ENCODE measurements at places on chromosomes 4 and X.

- DNase-seq: no peak
Observed at GRCh38 chrX:74371425-74372222, 49.7 kb upstream of the SLC16A2 start.

GRCh38 chr4:15855804-15856475 lies 77.8 kb downstream of the CD38 start:
- no peak for DNase-seq

DNA sequence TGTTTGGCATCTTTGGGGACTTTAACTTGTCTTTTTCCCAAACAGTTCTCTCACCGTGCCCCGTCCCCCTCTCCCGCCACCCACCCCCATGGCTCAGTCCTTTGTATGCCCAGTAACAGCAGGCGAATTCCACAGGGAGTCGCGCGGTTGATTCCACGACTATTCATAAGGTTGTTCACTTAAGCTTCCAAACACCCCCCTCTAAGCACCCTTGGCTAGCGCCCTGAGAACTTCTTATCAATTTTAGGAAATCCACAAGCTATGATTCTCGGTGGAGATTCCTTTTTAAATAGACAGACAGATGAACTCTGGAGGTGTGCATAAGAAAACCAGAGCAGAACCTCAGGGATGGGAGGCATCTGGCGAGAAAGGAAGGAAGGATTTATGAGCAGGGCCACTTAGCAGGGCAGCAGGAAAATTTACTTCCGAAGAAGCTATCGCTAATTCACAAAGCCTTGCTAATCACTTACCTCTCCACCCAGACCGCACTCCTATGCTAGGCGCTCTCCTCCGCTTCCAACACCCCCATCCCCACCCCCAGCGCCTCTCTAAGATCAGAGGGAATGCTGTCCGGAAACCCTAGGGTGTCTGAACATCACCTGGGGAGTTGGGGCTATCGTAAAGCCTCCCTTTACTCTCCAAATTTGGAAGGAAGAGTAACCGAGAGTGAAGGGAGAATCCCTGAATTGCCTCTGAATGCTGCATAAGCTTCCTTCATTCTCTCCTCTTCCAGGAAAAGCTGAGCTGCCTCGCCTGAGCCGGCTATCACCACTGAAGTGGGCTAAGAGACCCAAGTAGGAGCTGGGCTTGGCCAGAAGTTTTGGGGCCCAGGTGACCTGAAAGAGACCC lies 1.7 kb downstream of the UNC5C start:
- DNase-seq: peak; percentile 5

DNA sequence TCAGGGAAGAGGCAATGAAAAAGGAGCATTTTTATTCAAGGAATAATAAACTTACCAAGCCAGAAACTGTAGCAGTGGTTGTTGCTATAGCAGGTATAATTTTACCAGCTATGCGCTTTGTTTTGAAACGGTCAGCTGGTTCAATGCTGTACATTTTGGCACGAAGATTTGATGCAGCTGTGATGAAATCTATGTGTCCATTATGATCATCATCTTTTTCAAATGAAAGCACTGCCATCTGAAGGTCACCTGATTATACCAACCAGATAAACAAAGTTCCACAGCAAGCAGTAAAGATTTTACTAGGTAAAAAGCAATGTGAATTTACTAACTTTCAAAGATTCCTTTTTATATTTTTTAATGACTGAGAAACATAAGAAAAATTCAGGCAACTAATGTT lies 66.4 kb downstream of the STAP1 start:
- DNase-seq: no peak

DNA sequence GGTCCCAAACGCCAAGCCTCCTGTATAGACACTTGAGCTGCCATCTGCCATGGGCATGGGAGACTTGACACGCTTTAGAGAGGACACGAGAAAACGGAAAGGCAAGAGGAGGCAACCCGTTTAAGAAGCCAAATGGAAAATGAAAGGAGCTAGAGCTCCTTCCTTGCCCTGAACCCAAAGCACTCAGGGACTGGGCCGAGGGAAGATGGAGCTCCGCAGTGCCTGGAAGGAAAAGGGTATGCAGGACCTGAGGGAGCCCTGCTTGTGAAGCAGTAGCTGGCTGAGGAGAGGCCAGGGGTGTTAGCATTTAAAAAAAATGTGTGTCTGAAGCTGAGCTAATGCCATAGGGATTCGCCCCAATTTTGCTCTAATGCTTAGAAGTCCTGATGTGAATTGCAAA lies 15.1 kb downstream of the MCF2 start:
- no peak for DNase-seq

GRCh38 chrX:118751950-118752783 lies 24.8 kb downstream of the IL13RA1 start:
- DNase-seq: peak; percentile 49

- DNase-seq: peak; percentile 80
Observed at GRCh38 chrX:45824471-45824870, 623.8 kb upstream of the DIPK2B start.

- DNase-seq: no peak
Observed at GRCh38 chr4:149328161-149328560, 487.5 kb downstream of the IQCM start.

- DNase-seq: no peak
Observed at GRCh38 chr4:79446145-79446544, 38.1 kb upstream of the GK2 start.

DNA sequence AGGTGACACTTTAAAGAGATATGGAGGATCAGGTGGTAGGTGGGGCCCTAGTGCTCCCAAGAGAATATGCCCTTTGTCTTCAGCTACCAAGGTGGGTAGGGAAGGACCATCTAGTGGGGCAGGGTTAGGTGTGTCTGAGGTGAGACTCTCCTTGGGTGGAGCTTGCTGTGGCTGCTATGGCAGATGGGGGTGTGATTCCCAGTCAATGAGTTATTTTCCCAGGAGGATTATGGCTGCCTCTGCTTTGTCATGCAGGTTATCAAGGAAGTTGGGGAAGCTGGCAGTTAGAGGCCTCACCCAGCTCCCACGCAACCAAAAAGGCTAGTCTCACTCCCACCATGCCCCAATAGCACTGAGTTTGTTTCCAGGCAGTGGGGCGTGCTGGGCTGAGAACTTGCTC lies 18.0 kb upstream of the SPIN2A start:
- DNase-seq: no peak

GRCh38 chr4:36111172-36111571 lies 133.1 kb downstream of the ARAP2 start:
- no peak for DNase-seq

DNA sequence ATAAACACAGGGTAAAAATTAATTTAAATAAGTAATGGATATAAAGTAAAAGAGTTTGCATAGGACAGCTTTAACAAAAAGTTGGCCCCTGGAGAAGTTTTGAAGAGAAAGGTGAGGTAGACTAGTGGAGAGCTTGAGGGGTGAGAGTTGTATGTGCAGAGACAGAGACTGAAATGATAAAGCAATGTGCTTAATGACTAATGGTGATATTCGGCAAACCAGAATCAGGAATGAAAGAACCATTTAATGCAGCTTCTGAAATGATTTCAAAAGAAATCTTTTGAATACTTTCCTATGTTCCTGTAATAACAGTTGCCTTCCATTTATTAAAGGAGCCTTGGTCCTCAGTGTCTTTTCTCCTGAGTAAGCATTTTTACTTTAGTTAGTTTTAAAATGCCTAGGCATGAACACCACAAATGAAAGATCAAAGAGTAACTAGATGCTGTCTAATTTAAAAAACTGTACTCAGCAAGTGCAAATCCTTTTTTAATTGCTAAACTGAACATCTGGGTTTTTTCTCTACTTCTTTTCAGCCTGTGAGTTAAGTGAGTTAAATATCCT lies 28.5 kb downstream of the CAMK2D start:
- no peak for DNase-seq

GRCh38 chrX:76862509-76862908 lies 435.0 kb downstream of the MAGEE1 start:
- DNase-seq: no peak

- no peak for DNase-seq
Observed at GRCh38 chr4:150264595-150265161, 186.4 kb downstream of the DCLK2 start.

- DNase-seq: peak; percentile 22
Observed at GRCh38 chrX:47093248-47093647, 15.0 kb downstream of the RGN start.

DNA sequence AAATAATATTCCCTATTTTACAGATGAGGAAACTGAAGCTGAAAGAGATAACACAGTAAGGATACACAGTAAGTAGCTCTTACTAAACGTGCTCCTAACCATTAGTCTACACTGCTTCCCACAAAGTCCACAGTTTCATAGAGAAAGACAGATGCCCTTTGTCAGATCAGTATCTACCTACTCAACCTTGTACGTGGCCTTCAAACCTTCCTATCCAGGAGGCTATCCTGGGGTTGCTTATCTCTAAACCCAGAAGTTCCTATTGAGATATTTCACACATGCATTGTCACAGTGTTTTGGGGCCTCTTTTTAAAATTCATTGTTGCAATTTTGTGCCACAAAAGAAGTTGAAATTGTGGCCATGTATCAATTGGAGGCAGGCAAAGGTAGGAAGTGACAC lies 208.0 kb downstream of the ENOX2 start:
- DNase-seq: no peak

DNA sequence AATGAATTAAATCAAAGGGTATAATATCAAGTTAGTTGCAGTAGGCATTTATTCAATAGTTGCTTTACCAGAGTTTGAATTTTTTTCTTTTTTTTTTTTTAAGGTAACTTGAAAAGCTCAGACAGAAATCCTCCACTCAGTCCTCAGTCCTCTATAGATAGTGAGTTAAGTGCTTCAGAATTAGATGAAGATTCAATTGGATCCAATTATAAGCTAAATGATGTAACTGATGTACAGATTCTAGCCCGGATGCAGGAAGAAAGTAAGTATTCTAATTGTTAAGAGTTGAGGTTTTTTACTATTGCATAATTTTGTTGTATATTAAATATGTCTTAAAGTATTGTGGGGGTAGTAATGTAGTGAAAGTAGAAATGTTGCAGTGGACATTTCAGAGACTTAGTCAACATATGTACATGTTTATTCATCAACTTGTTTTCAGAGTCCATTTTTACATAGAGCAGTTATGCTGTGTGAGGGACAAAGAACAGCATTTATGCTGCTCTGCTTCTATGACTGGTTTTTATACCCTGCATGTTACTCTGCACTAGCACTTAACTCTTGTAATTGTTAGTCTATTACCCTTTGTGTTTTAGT lies 38.4 kb downstream of the SLAIN2 start:
- no peak for DNase-seq

- no peak for DNase-seq
Observed at GRCh38 chr4:96916711-96917110, 1076.8 kb downstream of the PDHA2 start.

GRCh38 chr4:171813526-171814250 lies 484 bp downstream of the GALNTL6 start:
- no peak for DNase-seq

- no peak for DNase-seq
Observed at GRCh38 chrX:39941332-39941920, 156.3 kb downstream of the BCOR start.

GRCh38 chr4:40601641-40602040 lies 28.0 kb downstream of the RBM47 start:
- peak; percentile 81 for DNase-seq

DNA sequence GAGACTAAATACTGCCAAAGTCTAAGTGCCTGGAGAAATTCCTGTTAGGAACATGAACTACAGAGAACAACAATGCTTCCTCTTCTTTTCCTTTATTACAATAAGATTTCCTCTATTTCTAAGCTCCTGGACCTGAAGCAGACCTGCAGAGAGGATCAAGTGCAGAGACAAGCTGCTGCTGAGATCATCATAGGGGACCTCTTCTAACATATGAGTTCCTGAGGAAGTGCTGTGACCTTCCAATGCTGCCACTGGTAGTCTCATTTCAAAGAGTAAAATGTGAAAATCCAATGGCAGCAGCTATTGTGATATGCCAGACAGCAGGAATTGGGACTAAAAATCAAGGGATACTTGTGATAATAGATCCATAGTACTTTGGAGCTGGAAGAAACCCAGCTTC lies 28.0 kb downstream of the CCNG2 start:
- peak; percentile 41 for DNase-seq

- DNase-seq: no peak
Observed at GRCh38 chr4:163535657-163536056, 41.2 kb downstream of the TMA16 start.

- no peak for DNase-seq
Observed at GRCh38 chrX:49249616-49250015, 14.3 kb downstream of the CCDC22 start.

DNA sequence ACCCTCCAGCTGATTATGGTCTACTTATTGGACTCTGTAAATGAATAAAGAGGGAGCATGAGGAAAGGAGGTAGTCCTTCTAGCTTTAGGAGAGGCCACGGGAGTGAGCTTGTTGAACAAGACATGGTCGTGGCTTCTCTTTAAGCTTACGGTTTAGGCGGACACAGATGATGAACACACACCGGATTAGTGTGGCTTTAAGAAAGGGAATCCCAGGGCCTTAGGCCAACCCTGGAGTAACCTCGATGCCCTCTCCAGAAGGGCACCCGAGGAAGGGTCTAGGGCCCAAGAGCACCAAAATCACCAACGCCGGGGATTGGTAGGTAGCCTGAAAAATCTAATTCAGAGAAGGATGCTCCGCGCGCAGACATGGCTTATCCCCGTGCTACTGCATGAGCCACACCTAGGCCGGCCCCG lies 39.4 kb downstream of the ERVMER34-1 start:
- DNase-seq: no peak

- DNase-seq: no peak
Observed at GRCh38 chrX:16700734-16701133, 11.7 kb downstream of the CTPS2 start.

DNA sequence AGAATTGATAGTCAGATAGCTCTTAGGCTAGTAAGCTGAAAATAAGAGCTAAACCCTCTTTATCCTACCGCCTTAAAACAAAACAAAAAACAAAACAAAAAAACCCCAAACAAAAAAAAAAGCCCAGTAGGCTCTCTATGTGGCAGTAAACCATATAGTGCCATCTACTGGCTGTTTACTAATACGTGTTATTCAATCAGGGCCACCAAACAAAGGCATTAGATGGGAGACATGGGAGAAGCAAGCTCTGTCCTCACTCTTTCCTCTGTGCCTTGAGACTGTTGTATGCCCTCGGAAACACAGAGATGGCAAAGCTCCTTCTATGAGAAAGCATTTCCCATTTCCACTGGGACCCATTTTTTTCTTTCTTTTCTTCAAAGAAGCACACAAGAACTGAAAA lies 148.8 kb upstream of the MID1 start:
- DNase-seq: peak; percentile 58

GRCh38 chrX:3669841-3670475 lies 43.5 kb downstream of the PRKX start:
- no peak for DNase-seq

DNA sequence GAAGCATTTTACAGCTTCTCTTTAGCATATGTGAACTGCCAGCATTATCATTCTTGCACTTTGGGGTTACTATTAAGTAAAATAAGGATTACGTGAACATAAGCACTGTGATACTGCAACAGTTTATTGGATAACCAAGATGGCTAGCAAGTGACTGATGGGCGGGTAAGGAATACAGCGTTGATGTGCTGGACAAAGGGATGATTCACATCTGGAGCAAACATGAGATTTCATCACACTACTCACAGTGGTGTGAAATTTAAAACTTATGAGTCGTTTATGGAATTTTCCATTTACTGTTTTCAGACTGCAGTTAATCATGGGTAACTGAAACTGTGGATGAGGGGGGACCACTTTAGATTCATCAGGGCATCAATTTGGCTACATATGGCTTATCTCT lies 16.0 kb downstream of the NBDY start:
- peak; percentile 80 for DNase-seq

GRCh38 chr4:9874385-9874784 lies 93.0 kb downstream of the DRD5 start:
- no peak for DNase-seq

GRCh38 chr4:52051213-52051614 lies at the start of gene SPATA18:
Gene SPATA18 (plus strand): TSS chr4:52051304. CDS start chr4:52051705, 401 bp downstream.
- DNase-seq: peak; percentile 47
